Astrocyte (in vitro differentiated cells and primary cell): ENCODE measurements at places on chromosomes 16 and 17.

- DNase-seq = no peak
These were observed 2.9 kb downstream of the ABI3 start for GRCh38 chr17:49213399-49213798.

DNA sequence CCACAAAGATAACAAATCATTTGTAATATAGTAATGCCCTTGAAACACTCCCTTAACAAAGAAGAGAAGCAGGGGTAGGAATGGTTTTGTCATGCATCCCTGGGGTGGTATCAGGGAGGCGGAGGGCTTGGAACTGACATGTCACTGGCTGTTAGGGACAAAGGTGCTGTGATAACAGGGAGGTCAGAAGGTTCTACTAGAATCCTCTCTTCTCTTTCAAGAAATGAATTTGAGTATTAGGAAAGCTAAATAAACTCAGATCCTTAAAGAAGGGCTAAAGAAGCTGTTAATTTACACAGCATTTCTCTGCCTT, 65.4 kb upstream of the ADAMTS18 start:
- DNase-seq = no peak

DNA sequence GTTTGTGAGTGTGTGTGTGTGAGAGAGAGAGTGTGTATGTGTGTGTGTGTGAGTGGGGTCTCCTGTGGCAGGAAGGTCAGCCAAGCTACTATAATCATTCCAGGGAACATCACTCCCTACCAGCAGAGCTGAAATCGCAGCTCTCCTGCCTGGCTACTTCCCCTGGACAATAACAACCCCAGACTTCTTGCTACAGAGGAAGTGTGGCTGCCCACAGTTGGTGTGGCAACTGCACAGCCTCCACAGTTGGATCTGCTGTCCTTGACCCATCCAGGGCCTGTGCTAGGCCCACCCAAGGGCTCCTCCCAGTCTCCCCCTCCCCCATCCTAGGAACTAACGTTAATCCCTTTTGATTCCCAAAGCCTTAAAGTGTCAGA, 1.5 kb downstream of the SLC13A5 start:
- no peak for DNase-seq

DNA sequence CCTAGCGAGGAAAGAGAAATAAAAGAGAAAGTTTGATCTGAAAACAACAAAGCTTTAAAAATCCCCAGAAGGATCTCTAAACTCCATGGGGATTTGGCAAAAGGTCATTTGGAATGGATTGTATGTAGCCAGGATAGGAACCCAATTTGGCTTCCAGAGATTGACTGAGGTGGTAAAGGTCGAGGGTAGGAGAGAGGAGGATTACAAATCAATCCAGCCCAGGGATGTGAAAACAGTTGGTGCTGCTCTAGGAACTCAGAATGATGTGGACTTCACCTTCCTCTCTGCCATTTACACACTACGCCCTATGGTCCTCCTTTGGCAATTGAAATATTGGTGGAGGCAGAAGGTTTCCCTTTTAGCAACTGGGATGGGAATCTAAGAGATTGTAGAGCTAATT, 18.8 kb upstream of the SMIM36 start:
- no peak for DNase-seq

- DNase-seq = no peak
These were observed 55.0 kb upstream of the FA2H start for GRCh38 chr16:74829637-74830036.

DNA sequence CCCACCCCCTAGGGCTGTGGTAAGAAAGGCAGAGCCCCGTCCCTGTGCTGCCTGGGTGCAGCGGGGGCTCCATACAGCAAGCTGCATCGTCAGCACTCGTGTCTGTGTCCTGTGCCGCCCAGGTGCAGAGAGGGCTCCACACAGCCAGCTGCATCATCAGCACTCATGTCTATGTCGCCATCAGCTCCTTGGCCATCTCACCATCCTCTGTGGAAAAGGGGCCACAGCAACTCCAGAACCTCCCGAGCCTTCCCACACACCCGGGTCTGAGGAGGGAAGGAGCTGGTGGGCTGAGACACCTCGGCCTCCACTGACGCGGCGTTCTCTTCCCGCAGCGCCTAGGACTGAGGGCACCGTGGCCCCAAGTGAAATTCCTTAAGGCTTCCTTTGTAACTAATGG, 72.9 kb upstream of the CHMP6 start:
- no peak for DNase-seq

DNA sequence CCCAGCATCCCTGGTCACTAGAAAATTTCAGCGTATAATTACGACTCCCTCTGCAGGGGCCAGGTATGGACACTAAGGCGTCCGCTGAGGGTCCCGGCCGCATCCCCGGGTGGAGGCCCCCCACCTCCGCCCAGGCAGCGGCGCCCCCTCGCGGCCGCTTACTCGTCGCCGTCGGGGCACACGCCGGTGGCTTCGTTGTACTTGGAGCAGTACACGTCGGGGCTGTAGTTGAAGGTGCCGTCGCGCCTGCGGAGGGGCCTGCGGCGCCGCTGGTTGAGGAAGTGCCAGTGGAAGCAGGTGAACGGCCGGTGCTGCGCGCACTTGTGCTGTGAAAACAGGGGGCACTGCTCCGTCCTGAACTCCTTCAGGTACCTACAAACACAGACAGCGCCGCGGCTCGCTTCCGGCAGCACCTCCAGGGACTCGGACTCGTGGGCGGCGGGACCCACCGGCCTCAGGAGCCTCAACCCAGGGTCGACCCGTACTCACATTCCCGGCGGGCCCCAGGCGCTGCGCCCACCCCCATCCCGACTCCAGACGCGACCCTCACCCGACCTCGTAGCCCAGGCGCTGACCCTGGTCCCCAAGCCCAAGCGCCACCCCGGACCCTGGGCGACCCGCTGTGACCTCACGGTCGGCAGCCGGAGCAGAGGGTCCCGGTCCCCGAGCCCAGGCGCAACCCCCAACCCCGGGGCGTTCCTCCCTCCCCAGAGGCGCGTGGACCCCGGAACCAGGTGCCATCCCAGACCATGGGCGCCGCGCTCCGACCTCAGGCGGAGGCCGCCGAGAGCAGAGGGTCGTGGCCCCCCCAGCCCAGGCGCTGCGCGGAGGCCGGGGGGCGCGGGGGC, 596 bp downstream of the UNKL start:
- DNase-seq = peak; percentile 8
